GM12865 (cell line): ENCODE measurements at places on chromosomes 12 and 14.

DNA sequence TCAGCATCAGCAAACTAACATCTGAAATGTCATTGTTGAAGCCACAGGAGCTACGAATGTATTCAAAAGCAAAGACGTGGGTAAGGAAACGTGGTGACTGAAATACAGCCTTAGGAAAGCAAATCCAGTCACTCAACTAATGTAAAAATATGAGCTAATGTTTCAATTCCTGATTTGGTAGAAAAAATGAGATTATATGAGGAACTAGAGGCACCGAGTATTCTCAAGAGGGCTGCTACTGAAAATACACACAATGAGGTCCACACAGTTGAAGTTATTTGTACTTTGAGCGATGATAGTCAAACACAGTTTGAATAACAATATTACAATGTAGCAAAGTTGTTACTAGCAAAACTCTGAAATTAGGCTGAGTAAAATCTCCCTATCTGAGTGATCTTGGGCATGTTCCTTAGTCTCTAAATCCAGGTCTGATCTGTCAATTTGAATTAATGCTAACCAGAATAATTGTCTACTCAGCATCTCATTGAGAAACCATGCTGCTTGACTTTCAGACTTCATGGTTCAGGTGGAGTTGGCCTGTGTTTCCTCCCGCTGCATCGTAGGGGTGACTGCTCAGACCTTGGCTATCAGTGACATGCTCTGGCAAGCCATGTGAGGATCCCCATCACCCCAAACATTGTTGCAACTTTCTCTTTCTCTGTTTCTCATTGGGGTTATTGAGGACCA, 467.1 kb upstream of the SOX5 start:
- DNase-seq, result no peak

DNA sequence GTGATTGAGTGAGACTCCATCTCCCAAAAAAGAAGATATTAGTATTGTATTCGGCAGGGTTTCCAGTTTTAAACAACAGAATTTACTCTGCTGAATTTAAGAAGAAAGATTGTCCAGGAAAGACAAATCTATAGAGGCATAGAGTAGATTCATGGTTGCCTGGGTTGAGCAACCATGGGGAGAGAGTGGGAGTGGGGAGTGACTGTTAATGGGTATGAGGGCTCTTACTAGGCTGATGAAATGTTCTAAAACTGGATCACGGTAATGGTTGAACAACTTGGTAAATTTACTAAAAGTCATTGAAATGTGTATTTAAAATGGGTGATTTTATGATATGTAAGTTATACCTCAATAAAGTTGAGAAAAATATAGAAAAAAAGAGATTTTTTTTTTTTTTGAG, 13.9 kb upstream of the C12orf76 start:
- no peak for DNase-seq

- no peak for DNase-seq
Measured at GRCh38 chr12:51025338-51025835, 797 bp downstream of the SLC11A2 start.

- DNase-seq, result no peak
Measured at GRCh38 chr12:34598851-34599529, 576.7 kb downstream of the ALG10 start.

- peak; percentile 67 for DNase-seq
Measured at GRCh38 chr14:58107947-58108552, 44.0 kb downstream of the ARMH4 start.

DNA sequence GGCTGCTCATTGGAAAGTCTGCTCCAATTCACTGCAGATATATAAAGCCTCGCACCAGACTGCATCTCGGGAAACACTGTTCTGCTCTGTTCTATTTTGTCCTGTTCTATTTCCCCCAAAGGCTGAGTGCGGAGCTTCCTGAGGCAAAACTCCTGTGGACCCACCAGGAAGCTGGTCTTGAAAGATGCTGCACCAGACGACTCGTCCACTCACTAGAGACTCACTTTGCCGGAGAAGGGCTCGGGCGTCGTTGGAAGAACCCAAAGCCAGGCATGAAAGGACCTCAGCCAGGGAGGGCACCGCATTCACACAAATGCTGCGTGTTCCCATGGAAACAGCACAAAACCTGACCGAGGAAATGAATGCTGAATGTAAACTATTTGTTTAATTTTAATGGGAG, 331.2 kb upstream of the SFSWAP start:
- no peak for DNase-seq
